ENCODE measurements at places on chromosomes 1 and 21.

DNA sequence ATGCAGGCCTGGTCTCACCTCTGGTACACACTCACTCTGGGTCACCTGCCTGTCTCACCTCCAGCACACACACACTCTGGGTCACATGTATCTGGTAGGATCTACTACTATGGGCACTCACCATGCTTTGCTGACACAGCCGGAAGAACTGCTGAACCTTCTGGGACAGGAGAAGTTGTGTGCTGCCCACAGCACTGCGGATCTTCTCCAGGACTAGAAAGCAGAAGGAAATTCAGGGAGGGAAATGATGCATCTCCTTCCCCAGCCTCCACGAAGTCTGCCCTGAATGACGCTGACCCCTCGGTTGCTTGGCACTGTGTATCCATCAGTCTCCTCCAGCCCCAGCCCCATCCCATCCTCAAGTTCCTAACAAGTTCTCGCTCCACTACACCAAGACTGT lies 7.9 kb upstream of the SMIM12 start:
- DNase-seq = no peak

DNA sequence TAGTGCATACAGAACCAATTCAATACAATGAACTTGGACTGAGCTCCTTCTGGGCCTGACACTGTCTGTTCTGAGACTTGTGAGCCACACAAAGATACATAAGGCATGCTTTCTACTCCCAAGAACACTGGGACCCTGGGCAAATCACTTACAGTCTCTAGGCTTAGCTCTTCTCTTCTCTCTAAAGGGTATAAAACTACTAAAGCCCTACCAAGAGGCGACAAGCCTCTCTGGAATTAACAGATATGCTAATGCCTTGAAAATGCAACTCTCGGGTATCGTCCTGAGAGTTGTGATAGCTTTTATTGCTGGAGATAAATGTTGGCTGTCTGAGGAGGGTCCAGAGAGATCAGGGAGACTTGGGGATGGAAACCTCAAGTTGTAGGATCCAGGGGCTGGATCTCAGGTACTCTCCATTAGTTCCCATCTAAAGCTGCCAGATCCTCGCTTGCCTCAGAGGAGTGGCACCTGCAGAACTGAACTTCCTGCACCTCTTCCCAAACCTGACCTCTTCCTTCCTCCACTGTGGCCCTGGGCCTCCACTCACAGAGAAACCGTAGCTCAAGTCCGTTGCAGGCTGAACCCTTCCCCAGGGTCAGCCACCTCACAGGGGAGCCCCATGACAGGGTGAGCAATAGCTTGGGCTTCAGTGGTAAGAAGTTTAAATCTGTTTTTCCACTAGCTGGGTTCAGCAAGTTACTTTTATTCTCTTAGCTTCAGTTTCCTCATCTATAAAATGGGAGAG lies 11.5 kb upstream of the CFAP45 start:
- DNase-seq = no peak

DNA sequence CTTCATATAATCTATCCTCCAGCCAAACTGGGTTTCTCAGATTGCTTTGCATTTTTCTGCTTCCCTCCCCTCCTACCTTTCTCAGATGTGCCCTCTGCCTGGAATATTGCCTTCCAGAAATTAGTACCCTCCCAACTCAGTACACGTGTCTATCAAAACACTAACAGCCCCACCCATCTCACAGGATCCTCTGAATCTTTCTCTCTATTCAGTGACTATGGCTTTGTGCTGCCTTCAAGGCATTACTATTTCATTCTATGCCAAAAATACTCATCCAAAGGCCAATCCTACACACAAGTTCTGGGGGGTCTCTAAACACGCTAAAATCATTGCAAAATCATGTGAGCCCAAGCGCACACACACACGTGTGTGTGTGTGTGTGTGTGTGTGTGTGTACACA lies 58.4 kb downstream of the ZNF281 start:
- no peak for DNase-seq

- DNase-seq = no peak
Observed at GRCh38 chr1:212310383-212310782, 25.2 kb downstream of the PPP2R5A start.

GRCh38 chr1:234554218-234554697 lies 55.7 kb downstream of the IRF2BP2 start:
- peak; percentile 54 for DNase-seq

- peak; percentile 86 for DNase-seq
Observed at GRCh38 chr1:201709564-201710295, 119.2 kb upstream of the IPO9 start.

GRCh38 chr1:228835911-228836310 lies 100.6 kb downstream of the RHOU start:
- no peak for DNase-seq

DNA sequence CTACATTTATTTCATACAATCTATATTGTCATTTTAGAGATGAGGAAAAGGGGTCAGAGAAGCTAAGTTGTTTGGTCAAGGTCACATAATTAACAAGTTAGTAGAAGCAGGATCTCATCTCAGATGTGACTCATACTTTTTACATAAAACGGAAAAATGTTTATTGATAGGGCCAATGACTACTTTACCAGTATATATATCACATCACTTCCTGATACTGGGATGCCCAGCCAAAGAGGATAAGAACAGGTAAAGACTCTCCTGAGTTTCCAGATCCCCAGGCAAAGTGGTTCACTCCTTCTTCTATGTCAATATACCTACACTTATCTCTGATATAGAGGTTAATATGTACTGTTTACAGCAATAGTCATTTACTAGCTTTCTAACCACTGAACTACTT lies 21.0 kb downstream of the YIPF1 start:
- DNase-seq = no peak

GRCh38 chr1:27526569-27527222 lies 36.7 kb upstream of the WASF2 start:
- DNase-seq = no peak

GRCh38 chr1:195105773-195106172 lies 1502.5 kb downstream of the KCNT2 start:
- no peak for DNase-seq

- DNase-seq = no peak
Observed at GRCh38 chr1:7488475-7488842, 282.6 kb upstream of the VAMP3 start.

- DNase-seq = no peak
Observed at GRCh38 chr1:192080684-192081083, 77.6 kb upstream of the RGS18 start.

GRCh38 chr1:93702111-93702827 lies 20.6 kb upstream of the BCAR3 start:
- DNase-seq = peak; percentile 60

Measured in ascending aorta (tissue), 2 donors.